Stimulated activated CD4-positive, alpha-beta T cell treated with anti-CD3 and anti-CD28 coated beads, Interleukin-12 subunit alpha, Interleukin-12 subunit beta, amount 100 ng/mL, for 24 hours (primary cell): ENCODE measurements at places on chromosomes 11 and 22.

- no peak for DNase-seq
These were observed 8.9 kb downstream of the TTC9C start for GRCh38 chr11:62737196-62737595.

DNA sequence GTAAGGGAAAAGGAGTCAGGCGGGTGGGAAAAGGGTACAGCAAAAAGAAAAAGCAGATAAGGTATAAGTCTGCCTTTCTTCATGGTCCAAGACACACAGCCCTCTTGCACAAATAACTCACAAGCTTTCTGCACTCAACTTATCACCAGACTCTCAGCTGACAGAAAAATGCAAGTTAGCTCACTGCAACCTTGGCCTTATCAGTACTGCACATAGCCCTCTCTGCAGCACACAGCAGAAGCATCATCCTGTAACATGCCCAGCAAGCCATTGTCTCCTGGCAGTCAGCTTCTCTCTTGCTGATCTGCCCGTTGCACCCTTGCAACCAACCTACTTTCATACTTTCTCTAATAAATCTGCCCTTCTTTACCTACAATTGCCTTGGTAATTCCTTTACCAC, 5.8 kb downstream of the ZBTB44 start:
- DNase-seq = no peak

DNA sequence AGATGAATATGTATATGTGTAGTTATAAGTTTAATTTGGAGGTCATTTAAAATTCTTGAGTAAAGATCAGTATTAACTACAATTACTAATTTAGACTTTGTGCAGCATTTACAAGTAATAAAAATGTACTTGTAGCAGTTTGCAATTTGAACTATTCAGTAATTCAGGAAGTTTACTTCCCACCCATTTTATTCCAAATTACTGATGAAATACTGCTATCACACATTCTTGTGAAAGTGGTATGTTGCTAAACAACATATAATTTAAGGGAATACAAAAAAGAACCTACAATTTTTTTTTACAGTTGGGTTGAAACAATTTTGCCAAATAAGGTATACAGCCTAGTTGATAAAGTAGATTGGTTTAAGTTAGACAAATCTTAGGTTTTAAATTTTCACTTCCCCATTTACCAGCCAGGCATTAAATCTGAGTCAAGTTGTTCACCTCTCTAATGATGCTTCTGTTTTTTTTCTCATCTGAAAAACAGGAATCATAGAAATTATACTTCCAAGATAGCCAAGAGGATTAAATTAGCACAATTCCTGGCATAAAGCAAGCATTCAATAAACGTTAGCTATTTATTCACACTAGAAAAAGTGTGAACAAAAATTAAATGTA, 45.3 kb downstream of the ZBTB44 start:
- DNase-seq = no peak

- DNase-seq = no peak
These were observed 348.2 kb downstream of the GUCY1A2 start for GRCh38 chr11:106670069-106670468.

- DNase-seq = no peak
These were observed 59.4 kb upstream of the CHRM4 start for GRCh38 chr11:46450846-46451477.

DNA sequence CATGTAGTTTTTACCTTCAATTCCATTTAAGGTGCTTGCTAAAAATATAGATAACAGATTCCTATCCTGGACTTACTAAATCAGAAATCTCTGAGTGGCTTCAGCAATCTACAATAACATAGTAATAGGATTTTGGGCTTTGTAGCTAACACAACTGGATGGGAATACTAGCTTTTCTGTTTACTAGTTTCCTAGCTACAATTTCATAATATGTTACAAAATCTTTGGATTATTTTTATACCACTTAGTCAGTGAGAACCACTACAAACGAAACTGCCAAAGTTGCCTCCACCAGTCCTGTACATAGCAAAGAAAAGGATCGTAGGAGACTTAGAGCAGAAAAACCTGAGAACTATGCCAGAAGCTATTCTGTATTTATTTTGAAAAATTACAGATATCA, 87.7 kb upstream of the ANO3 start:
- DNase-seq = no peak

DNA sequence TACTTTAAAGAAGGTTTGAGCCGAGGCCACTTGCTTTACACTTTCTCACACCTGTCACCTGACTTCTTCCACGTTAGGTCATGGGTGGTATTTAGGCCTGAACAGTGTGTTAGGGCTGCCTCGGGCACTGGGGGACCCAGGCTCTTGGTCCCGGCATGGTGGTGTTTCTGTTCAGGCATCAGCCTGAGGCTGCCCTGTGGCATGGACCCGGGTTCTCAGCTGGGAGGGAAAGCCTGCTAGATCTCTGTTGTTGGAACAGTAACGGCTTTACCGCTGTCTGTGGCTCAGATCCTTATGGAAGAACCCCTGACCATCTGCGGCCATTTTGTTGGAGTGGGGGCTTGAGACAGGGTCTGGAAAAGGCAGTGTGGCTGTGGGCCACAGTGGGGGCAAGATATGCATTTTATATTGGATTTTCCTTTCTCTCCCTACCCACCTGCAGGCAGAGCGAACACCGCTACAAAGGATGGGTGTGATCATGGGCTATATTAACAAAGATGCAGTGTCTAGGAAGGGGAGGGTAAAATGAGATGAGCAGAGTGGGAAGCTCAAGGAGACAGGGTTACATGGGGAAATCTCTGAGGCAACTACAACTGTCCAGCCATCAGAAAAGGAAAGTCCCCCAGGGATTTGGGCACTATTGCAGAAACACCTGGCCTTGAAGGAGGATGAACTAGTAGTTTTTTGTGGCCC, 1.6 kb upstream of the KCNJ11 start:
- no peak for DNase-seq
